Omental fat pad (tissue), 4 donors: ENCODE measurements at places on chromosomes 1 and 21. TPM values are rescaled to one million over a fixed set of nuclear protein-coding genes. Genes with fewer than 3 reads are reported as not detected.

The CYP4Z1 gene
- 5.2 TPM for total RNA-seq

The NT5C1A gene
- not detected for total RNA-seq

DNA sequence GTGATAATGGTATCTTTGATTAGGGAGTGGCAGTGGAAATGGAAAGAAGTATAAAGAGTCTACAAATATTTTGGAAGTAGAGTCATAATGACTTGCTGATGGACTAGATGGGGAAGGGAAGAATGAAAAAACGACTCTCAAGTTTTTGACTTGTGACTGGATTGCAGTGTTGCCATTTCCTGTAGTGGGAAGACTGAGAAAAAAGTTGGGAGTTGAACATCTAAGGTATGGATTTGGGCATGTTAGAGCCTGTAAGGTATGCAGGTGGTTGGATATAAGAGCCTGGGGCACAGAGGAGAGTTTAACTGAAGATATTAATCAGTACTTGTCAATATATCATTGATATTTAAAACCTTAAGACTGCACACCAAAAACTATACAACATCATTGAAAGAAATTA lies 19.4 kb downstream of the DNM3 start:
- DNase-seq: no peak

DNA sequence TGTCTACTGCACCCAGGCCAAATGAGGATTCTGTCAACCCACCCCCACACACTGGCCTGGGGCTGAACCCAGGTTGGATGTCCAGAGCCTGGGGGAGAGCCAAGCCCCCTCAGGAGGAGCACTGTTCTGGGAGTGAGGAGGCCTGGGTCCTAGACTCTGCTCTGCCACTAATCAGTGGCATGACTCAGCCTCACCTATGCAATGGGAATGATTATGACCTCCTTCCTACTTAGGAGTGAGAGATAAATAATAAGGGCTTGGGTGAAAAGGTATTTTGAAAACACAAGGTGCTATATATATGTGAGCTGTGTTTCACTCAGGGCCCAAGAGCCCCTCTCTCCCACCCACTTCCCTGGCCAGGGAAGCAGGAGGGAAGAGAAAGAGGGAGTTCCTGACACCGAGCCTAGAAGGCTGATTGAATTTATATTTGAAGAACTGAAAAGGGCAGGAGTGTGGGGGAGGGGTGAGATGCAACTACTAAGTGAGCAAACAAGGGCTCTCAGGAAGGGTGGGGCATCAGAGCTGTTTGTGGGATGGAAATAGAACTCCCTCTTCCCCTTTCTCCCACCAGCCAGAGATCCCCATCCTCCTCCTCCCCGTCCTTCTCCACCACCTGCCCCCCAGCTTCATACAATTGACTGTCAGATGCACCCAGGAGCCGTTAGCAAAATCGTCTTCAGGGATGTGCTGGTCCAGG lies 8.2 kb downstream of the IGSF9 start:
- no peak for DNase-seq

GRCh38 chr1:223712850-223713474 lies 623 bp downstream of the CAPN2 start:
- no peak for DNase-seq

DNA sequence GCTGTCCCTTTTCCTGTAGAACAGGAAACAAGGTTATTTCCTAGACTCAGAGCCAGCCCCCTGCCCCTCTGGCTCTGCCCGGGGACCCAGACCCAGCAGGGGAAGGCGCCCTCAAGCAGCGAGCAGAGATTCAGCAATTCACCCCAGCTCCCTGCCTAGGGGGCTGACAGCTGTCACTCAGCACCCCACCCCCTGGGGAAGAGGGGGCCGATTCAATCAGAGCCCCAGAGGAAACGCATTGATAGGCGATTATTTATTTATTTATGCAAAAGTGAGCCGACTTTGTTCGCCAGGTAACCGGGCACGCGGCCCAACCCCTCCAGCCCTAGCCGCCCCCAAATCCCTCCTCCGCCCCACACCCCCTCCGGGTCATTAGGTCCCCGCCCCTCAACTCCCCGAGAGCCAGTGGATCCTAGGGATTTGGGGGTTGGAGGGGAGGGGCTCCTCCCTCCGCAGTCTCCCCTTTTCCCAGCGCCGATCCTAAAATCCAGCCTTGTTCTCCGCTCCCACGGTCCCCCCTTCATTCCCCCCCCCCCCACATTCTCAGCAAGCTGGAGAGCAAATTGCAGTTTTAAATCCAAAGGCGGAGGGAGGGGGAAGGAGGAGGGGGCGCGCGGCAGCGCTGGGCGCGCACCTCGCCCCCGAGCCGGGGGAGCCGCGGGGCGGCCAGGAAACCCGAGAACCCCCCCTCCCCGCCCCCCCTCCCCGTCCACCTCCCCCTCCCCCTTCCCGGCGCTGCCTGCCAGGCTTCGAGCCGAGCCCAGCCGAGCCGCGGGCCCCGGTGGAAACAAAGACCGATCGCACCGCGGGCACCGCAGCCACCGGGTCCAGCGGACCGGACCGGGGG lies 1.3 kb downstream of the AHDC1 start:
- no peak for DNase-seq

- DNase-seq: no peak
Observed at GRCh38 chr1:94658221-94658620, 116.7 kb upstream of the F3 start.

GRCh38 chr1:23964235-23964668 lies 4.6 kb downstream of the PNRC2 start:
- DNase-seq: no peak
